OCI-LY7 (cell line): ENCODE measurements at places on chromosomes 13 and 19.

- DNase-seq, result no peak
These were observed 6.6 kb downstream of the ANKRD10 start for GRCh38 chr13:110907951-110908898.

DNA sequence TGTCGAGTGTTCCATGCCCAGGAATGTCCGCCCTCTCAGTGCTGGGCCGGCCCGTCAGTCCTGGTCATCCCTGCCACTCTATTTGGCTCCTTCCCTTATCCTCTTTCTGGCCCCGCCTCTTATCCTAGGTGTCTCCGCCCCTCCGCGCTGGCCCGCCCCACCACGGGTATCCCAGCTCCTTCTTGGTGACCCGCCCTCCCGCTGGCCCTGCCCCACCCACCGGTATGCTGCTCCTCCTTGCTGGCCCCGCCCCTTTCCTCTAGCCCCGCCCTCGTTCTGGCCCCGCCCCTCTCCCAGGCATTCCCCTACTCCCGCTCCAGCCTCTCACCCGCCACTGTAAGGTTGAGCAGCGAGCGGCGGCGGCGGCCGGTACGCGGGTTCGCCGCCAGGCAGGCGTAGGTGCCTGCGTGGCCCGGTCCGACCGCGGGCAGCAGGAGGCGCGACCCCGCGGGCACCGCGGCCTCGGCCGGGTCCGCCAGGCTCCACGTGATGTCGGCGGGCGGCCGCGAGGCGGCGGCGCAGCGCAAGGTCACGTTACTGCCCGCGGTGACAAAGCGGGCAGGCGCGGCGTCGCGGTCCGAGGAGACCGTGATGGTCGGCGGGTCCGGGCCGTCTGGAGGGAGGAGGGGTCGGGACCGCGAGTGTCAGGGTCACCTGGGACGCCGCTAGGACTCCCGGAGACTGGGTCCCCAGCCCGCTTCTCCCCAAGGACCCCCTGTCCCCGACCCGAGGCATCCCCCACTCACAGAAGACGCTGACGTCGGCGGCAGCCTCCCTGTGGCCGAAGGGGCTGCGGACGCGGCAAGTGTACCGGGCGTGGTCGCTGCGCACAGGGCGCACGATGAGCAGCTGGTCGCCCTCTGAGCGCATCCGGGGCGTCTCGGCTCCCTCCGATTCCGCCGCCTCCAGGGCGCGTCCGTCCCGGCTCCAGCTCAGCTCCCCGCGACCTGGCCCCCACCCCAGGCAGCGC is 2.0 kb downstream of the VSIG10L start:
- DNase-seq, result peak; percentile 87

GRCh38 chr19:38394488-38394887 is 6.0 kb downstream of the SPRED3 start:
- peak; percentile 24 for DNase-seq

- no peak for DNase-seq
These were observed 4.3 kb downstream of the SPHK2 start for GRCh38 chr19:48623556-48624066.

GRCh38 chr13:109172136-109172535 is 542.7 kb downstream of the MYO16 start:
- DNase-seq, result no peak

- DNase-seq, result peak; percentile 87
These were observed 34.8 kb downstream of the SLC10A2 start for GRCh38 chr13:103031332-103031873.
